Endothelial cell (in vitro differentiated cells): ENCODE measurements at places on chromosomes 7 and 10.
A peak's percentile ranks its signal among the peaks of the same experiment; 100 is the strongest.

- no peak overlapping the region for H3K4me3 ChIP-seq
- no peak overlapping the region for H3K27ac ChIP-seq
- no peaks in the 10 kb centered on the region for H3K4me1 ChIP-seq
- H3K27me3 ChIP-seq, result no peaks in the 10 kb centered on the region
- DNase-seq, result no peak
- no peaks in the 10 kb centered on the region for H3K36me3 ChIP-seq
Observed at GRCh38 chr7:102918845-102919244, 6.0 kb downstream of the LRRC17 start.

- no peaks in the 10 kb centered on the region for H3K4me1 ChIP-seq
- no peak for DNase-seq
- no peaks in the 10 kb centered on the region for H3K36me3 ChIP-seq
- H3K4me3 ChIP-seq, result no peak overlapping the region
- no peak overlapping the region for H3K27ac ChIP-seq
Observed at GRCh38 chr10:110609605-110610004, 34.5 kb upstream of the RBM20 start.

DNA sequence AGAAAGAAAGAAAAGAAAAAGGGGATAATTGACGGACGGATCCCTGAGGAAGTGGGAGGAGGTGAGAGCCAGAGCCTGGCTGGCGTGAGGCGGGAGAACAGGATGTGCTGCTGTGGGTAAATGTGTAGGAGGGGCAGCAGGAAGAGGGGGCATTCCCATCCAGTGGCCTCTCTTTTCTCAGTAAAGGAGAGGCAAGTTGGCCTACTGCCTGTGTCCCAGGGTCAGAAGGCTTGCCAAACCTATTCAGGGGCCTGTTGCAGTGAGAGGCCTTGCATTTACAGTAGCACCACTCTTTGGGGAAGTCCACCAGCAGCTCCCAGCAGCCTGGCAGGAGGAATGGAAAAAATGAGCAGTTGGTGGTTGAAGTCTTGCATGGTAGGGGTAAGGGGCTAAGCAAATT lies 26.6 kb upstream of the ASCC1 start:
- DNase-seq, result peak; percentile 31
- peak overlapping the region; percentile 54 for H3K4me3 ChIP-seq
- H3K4me1 ChIP-seq, result peaks cover 39% of the 10 kb centered on the region
- H3K27ac ChIP-seq, result peak overlapping the region; percentile 95
- no peaks in the 10 kb centered on the region for H3K36me3 ChIP-seq

DNA sequence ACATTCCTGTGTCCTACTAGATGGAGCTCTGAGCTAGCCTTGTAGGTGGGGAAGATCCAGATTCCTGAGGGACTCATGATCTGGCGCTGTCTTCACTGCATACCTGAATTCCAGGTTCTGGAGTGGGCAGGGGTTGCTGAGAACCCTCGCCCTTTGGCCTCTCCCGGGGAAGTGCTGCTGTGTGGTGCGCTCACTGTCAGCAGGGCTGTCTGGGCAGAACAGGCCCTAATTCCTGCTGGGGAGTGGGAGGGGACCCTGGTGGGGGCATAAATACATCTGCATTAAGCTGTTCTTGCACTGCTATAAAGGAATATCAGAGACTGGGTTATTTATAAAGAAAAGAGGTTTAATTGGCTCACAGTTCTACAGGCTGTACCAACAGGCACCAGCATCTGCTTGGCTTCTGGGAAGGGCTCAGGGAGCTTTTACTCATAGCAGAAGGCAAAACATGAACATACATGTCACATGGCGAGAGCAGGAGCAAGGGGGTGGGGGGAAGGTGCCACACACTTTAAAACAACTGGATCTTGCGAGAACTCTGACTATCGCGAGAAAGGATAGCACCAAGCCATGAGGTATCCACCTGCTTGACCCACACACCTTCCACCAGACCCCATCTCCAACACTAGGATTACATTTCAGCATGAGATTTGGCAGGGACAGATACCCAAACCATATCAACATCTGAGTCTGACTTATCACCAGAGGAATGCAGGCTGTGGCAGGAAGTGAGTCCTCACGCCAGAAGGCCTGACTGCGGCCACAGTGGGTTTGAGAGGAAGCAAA lies 115.0 kb downstream of the ADCY1 start:
- peaks cover 42% of the 10 kb centered on the region for H3K4me1 ChIP-seq
- H3K27ac ChIP-seq, result peak overlapping the region; percentile 64
- no peak for DNase-seq
- H3K36me3 ChIP-seq, result peaks cover 60% of the 10 kb centered on the region

DNA sequence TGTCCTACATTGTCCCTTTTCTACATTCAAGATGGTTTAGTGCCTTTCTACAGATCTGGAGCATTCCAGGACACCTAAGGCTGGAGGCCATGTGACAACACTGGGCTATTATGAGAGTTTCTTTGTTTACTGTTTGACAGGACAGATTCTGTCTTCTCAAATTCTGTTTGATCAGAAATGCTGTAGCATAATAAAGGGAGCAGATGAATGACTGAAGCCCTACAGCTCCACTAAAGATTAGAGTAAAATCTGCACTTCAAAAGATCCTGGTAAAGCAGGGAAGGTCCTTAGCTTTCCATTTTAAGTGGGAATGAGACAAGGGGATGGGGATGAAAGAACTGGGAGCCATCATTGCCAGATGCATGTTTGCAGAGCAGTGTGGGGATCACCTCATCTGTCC lies 38.4 kb downstream of the TMEM229A start:
- H3K4me3 ChIP-seq, result no peak overlapping the region
- no peak overlapping the region for H3K27ac ChIP-seq
- no peaks in the 10 kb centered on the region for H3K4me1 ChIP-seq
- H3K36me3 ChIP-seq, result no peaks in the 10 kb centered on the region
- H3K27me3 ChIP-seq, result no peaks in the 10 kb centered on the region
- no peak for DNase-seq

GRCh38 chr7:17318146-17318545 lies 19.7 kb downstream of the AHR start:
- peaks cover 42% of the 10 kb centered on the region for H3K4me1 ChIP-seq
- no peaks in the 10 kb centered on the region for H3K27me3 ChIP-seq
- no peak overlapping the region for H3K27ac ChIP-seq
- H3K4me3 ChIP-seq, result no peak overlapping the region

- H3K4me1 ChIP-seq, result peaks cover 3% of the 10 kb centered on the region
- no peak for DNase-seq
- H3K27ac ChIP-seq, result no peak overlapping the region
- H3K4me3 ChIP-seq, result no peak overlapping the region
Observed at GRCh38 chr10:115033898-115034297, 59.3 kb upstream of the ATRNL1 start.

DNA sequence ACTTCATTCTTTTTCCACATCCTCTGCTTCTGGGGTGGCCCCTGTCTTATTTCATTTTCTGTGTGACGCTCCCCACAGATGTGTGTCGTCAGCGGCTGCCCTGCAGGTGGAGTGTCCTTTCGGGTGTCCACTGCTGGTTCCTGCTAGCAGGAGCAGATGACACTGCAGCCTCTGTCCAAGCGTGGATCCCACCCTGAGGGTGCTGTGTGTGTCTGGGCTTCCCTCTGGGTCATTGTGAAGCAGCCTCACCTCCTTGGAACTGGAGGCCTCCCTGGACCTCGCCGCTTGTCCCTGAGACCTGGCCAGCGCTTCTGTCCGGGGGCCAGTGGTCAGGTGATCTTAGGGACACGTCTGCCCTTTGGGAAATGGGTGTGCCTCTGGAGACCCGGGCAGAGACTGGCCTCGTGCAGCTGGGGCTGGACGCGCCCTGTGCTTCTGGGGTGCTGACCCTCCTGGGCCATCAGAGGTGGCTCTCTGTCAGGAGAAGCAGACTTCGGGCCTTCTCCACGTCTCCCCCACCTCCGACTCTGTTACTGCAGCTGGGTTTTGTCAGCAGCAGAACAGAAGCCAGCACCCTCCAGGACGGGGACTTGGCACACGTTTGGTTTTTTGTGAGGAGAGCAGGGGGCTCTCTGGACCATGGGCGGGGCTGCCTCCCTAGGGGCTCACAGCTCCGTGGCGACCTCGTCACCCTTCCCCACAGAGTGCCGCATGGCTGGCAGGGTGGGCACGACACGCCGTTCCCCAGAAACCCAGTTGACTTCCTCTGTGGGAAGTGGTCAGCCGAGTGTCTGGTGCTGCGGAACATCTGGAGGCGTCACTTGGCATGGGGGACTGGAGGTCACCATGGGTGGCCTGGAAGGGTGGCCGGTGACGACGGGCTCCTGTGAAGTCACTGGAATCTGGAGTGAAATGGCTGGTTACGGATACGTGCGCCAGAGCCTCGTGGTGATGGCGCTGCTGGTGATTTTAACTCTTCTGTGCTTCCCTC lies 48.4 kb downstream of the INPP5A start:
- H3K27me3 ChIP-seq, result peaks cover 10% of the 10 kb centered on the region
- no peak overlapping the region for H3K27ac ChIP-seq
- no peak overlapping the region for H3K4me3 ChIP-seq

- no peak for DNase-seq
- no peak overlapping the region for H3K27ac ChIP-seq
- H3K27me3 ChIP-seq, result peaks cover 1% of the 10 kb centered on the region
- no peaks in the 10 kb centered on the region for H3K36me3 ChIP-seq
Observed at GRCh38 chr10:5234106-5234860, 37.6 kb downstream of the AKR1C4 start.

DNA sequence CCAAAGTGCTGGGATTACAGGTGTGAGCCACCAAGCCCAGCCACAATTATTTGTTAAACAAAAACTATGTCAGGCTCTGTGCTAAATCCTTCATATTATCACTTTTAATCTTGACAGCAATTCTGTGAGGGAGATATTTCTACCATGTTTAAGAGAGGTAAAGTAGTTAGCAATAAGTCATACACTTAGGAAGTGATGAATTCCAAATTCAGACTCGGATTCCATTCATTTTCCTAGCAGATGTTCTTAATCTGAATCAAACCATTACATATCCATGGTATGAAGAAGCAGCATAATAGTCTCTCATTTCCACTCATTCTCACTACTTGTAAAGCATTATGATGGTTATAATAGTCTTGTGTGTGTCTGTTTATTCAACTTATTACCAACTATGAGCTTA lies 2.9 kb upstream of the CD36 start:
- peaks cover 2% of the 10 kb centered on the region for H3K27me3 ChIP-seq
- no peak for DNase-seq
- no peak overlapping the region for H3K27ac ChIP-seq

DNA sequence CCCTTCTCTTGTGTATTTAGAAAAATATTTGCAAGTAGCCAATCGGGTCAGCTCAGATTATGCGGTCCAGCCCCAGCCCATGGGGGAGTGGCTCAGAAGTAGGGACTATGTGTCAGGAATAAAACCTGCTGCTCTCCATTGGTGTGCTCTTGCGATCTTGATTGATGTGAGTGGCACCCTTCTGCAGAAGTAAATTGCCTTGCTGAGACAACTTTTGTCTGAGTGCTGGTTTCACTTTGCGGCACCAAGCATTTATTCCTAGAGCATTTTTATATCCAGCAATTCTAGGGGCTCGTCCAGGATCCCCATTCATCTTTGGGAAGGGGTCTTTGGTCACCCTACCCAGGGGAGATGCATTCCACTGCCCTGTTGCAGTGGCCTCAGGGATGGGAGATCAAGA lies 26.1 kb upstream of the FAM221A start:
- H3K27ac ChIP-seq, result no peak overlapping the region
- H3K4me3 ChIP-seq, result no peak overlapping the region
- H3K4me1 ChIP-seq, result no peaks in the 10 kb centered on the region
- DNase-seq, result no peak
- H3K27me3 ChIP-seq, result no peaks in the 10 kb centered on the region
- peaks cover 20% of the 10 kb centered on the region for H3K36me3 ChIP-seq

DNA sequence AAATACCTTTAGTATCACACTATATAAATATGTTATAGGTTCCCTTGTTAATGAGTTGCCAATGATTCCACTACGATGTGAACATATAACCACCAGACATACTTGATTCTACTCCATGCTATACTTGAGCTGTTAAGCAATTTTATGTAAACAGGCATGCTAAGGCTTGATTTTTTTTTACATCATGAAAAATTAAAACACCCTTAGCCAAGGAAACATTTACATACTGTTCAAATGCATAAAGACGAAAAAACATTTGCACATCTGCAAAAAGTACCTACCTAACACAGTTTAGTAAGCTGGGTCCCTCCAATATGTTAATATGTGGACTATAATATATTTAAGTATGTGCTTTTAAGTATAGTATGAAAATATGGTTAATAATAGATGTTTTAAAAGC lies 9.0 kb upstream of the CABCOCO1 start:
- no peak for DNase-seq
- no peaks in the 10 kb centered on the region for H3K27me3 ChIP-seq
- no peaks in the 10 kb centered on the region for H3K4me1 ChIP-seq
- no peaks in the 10 kb centered on the region for H3K36me3 ChIP-seq
- no peak overlapping the region for H3K27ac ChIP-seq

- DNase-seq, result no peak
- H3K4me3 ChIP-seq, result no peak overlapping the region
- no peak overlapping the region for H3K27ac ChIP-seq
Observed at GRCh38 chr10:94129393-94130130, 135.8 kb downstream of the PLCE1 start.

GRCh38 chr10:95896071-95896850 lies 11.5 kb upstream of the CC2D2B start:
- peaks cover 10% of the 10 kb centered on the region for H3K4me1 ChIP-seq
- H3K36me3 ChIP-seq, result peaks cover 29% of the 10 kb centered on the region
- no peak overlapping the region for H3K27ac ChIP-seq
- DNase-seq, result no peak
- H3K4me3 ChIP-seq, result peak overlapping the region; percentile 10
- peaks cover 3% of the 10 kb centered on the region for H3K27me3 ChIP-seq

DNA sequence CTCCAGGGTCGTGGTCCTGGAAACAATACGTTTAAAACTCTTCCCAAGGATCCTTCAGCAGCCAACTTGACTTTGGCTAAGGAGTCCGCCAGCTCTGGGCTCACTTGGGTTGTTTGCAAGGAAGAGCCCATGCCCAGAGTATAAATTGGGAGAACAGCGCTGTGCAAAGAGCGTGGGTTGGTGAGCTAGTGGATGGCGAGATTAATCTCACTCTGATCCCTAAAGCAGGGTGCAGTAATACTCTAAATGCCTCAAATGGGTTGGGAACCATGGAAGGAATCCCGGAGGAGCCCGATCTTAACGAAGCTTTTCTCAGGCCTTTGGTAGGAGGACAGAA lies 495 bp upstream of the SDHAF3 start:
- no peak for DNase-seq
- H3K27me3 ChIP-seq, result no peaks in the 10 kb centered on the region

GRCh38 chr10:69403519-69403918 lies 13.2 kb downstream of the TACR2 start:
- H3K36me3 ChIP-seq, result peaks cover 42% of the 10 kb centered on the region
- no peak overlapping the region for H3K27ac ChIP-seq
- H3K4me1 ChIP-seq, result peaks cover 17% of the 10 kb centered on the region
- peaks cover 13% of the 10 kb centered on the region for H3K27me3 ChIP-seq
- no peak for DNase-seq

DNA sequence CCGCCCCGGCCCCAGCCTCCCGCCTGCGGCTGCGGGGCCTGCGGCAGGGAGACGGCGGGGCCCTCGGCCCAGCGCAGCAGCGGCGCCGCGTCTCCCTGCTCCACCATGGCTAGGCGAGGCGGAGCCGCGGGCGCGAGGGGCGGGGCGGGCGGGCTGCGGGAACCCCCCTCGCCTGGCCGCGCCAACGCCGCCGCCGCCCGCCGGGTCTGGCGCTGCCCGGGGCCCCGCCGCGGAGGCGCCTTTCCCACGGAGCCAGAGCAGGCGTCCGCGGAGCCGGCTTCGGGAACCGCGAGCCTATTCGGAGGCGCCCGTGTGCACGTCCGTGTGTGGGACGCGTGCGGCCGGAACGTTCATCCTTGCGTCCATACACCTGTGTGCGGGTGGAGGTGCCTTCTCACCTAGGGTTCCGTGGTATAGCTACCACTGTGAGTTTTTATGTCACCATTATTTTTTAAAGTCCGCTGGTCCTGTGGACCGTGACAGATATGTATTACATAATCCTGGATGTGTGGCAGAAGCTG lies at the start of gene DENND11:
Gene DENND11, minus strand, starts transcription at position 120 of the 521 bp plus-strand sequence. Its CDS starts 13 bp downstream, at position 107.
- H3K4me3 ChIP-seq, result peak within 1 kb of the TSS; percentile 89
- peaks cover 68% of the 10 kb centered on the region for H3K4me1 ChIP-seq
- H3K27ac ChIP-seq, result peak within 1 kb of the TSS; percentile 67
